ENCODE measurements at places on chromosomes 16 and 17.

- DNase-seq = no peak
Observed at GRCh38 chr17:37026531-37026869, 77.7 kb downstream of the AATF start.

DNA sequence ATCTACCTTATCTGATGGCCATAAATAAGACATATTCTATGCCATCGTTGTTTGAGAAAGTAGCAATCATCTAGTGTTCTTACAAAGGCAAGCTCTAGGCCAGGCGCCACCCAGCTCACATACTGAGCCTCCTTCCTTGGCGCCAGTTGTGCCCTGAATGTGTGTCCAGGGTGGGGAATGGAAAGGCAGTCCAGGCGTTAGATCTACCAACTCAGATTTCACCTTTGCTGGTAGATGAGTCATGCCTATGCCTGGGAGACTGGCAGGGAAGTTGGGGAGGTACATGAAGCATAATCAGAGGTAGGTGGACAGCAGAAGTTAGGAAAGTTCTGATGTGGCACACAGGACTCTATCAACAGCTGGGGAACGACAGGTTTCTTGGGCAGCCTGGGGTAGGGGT lies 23.6 kb downstream of the SDR42E1 start:
- DNase-seq = no peak

- no peak for DNase-seq
Observed at GRCh38 chr16:57479976-57480753, 6.1 kb downstream of the DOK4 start.

DNA sequence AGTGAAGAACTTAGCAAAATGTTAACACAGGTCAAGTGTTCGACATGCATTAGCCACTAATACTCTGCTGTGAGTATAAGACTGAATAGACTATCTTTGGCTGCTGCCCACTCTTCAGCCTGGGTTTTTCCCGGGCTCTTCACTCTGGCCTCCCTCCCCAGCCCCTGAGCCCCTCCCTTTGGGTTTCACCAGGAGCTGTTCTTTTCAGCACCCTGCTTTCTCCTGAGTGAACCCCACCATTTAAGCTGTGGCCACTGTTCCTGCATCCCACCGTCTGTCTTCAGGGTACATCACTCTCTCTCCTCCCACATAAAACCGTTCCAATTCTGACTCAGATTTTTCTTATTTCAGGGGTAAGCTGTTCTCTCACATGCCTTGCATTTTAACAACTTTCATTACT lies 92.0 kb upstream of the ASIC2 start:
- DNase-seq = no peak

DNA sequence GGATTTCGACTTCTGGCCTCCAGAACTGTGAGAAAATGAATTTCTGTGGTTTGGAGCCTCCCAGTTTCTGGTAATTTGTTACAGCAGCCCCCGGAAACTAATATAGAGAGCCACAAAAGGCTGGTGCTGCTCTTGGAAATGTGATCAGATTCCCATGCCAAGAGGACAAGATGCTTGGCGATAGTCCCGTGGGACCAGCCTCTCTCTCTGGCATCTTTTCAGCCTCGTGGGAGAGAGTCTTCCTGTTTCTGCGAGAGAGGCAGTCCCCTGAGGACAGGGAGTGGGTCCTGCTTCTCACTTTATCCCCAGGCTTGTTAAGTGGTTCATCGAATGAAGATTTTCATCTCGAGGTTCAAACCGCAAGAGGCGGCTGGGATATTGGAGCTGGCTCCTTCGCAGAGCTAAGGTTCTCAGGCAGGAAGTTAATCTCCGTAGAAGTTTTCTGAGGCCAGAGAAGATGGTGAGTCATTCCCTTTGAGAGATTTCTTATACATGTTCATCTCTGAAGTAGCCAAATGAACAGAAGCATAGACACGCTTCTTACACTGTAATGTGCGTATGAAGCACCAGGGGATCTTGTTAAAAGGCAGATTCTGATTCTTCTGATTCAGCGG lies 211.6 kb upstream of the SDK2 start:
- no peak for DNase-seq

GRCh38 chr16:5036228-5037156 lies 2.8 kb upstream of the NAGPA start:
- no peak for DNase-seq

DNA sequence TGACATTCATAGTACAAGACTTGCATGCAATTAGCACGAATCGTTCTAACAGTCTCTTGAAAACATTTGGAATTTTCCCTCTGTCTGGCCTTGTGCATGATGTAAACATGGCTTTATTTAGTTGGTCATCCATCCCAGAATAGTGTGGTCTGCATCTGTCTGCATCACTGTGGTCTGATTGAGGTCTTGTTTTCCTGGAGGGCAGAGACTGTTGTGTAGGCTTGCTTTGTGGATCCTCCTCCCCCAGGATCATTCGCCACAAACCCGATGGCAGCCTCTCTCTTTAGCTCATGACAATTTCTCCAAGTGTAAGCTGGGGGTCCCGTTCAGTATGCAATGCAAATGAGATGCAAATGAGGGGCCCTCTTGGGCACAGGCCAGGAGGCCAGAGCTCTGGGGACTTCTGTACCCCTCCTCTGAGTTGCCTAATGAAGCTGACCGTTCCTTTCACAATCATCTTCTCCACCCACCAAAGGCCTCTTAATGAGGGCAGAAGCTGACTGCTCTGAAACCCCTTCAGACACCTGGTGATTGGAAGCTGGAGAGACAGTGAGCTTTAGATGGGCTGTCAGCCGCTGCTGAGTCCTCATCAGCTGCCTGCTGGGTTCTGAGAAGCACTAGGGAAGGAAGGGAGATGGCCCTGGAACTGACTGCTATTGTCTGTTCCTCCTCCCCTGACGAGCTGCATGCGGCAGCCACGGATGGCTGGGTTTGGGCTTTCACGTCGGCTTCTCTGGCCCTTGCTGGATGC lies 201.2 kb upstream of the CACNG3 start:
- no peak for DNase-seq

DNA sequence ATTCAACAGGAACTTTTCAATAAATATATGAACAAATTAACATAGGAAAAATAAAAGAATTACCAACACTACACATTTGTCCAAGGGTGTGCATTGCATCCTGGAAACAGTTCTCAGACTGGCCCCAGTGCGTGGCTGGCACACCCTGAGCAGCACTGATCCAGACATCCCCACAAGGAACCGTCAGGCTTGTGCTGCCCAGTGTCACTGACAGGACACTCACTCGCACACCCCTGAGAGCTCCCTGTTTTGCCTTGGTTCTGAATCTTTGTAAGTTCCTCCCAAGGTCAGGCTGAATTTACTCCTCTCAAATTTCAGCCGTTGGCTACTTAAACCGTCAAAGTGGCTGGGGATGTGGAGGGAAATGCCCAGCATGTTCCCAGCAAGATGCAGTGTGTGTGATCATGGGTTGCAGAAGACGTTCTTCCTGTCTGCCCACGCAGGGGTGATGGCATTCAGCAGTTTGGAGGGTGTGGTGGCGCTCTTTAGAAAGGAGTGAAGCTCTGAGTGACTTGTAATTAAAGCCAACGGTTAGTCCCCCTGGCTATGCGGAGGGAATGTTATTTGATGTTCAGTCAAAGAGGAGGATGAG lies 1.7 kb downstream of the MT2A start:
- DNase-seq = peak; percentile 64

- DNase-seq = no peak
Observed at GRCh38 chr17:4194796-4195195, 51.8 kb downstream of the CYB5D2 start.

DNA sequence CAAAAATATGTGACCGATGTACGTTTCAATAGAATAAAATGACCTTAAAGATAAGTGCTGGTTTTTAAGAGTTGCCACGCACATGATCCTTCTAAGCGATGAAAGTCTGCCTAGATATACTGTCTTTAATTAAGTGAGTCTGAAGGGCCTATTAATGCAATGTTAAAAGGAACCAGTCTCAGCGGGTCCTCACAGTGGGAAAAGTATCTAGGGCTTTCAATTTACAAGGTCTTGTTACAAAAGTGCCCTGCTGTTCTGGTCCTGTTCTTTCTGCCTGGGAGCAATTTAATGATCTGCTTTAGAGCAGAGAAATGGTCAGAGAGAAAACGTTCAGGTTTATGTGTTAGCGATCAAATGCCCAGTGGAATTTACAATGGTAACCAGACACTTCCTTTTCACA lies 864.0 kb downstream of the KCNJ2 start:
- no peak for DNase-seq

DNA sequence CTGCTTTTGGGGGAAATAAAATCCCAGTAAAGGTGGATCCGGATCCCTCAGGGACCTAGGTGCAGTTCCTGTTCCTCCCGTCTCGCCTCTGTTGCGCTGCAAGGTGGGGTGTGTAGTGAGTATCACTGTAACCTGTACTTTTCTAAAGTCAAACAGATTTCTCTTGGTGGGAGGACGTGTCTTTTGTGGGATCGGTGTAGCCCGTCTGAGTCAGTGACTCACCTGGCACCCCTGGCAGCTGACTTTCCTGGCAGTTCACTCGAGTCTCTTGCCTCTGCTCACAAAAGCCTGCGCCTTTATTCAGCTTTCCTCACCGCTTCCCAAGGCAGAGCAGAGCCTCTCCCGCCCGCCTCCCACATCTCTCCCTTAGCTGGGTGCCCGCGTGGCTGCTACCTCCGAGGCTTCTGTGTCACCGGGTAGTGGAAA lies 85.7 kb downstream of the CMIP start:
- DNase-seq = no peak

GRCh38 chr17:17563530-17563929 lies 28.0 kb downstream of the PEMT start:
- no peak for DNase-seq

DNA sequence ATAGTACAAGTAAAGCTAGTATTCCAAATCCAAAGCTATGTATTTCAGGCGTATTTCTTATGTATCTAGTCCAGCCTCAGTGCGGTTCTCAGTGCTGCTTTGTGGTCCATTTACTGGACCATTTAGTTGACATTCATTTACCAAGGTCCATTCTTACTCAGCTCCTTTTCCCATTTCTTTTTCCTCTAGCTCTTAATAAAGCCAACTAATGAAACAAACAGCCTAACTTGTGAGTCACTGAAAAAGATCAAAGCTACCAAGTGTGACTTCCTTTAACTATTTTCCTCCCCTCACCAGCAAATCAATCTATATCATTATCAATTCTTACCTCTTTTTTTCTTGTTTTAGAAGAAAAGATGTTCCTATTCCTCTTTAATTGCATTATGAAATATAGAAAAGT lies 64.0 kb downstream of the CYB561 start:
- DNase-seq = no peak

DNA sequence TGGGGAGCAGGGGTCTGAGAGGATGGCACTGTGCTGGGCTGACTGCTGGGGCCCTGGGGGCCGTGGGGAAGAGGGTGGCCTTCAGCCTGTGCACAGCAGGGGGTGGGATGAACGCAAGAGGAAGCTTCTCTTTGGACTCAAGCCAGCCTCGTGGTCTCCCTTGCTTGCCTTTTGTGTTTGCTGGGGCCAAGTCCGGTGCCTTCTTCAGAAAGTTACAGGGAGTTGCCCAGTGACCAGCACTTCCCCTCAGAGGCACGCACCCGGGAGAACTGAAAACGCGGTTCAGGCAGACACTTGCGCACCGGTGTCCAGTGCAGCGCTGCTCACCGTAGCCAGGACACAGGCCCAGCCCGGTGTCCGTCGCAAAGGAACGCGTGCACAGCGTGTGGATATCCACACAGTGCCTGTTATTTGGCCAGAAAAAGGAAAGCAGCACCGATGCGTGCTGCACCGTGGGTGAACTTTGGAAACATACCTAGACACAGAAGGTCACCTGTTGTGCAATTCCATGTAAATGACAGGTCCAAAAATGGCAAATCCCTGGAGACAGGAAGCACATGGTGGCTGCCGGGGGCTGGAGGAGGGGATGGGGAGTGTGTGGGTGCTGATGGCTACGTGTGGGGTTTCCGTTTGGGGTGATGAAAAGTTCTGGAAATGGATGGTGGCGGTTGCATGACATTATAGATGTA lies 29.4 kb upstream of the NUDT16L1 start:
- no peak for DNase-seq

GRCh38 chr17:4118015-4118743 lies 24.7 kb downstream of the ZZEF1 start:
- no peak for DNase-seq

GRCh38 chr16:27472091-27473020 lies 70.4 kb downstream of the IL21R start:
- no peak for DNase-seq

GRCh38 chr16:31082368-31083045 lies 6.2 kb downstream of the PRSS53 start:
- DNase-seq = no peak

DNA sequence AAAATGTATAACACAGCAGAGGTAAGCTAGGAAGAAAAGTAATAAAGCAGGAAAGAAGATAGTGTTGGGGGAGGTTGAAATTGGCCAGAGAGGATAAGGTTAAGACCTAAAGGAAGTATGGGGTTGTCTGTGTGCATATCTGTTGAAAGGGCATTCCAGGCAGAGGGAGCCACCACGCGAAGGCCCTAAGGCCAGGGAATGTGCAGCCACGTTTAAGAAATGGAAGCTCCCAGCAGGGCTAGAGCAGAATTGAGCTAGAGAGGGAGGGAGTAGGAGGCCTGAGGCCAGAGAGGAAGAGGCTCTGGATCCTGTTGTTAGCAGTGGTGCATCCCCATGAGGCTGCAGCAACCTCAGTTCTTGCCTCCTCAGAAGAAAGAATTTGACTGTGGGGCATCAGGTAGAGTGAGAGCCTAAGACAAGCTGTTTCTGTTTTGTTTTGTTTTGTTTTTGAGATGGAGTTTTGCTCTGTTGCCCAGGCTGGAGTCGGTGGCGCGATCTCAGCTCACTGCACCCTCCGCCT lies 59.0 kb upstream of the CACNG5 start:
- DNase-seq = no peak

GRCh38 chr17:40459636-40460603 lies 16.7 kb downstream of the IGFBP4 start:
- DNase-seq = no peak

DNA sequence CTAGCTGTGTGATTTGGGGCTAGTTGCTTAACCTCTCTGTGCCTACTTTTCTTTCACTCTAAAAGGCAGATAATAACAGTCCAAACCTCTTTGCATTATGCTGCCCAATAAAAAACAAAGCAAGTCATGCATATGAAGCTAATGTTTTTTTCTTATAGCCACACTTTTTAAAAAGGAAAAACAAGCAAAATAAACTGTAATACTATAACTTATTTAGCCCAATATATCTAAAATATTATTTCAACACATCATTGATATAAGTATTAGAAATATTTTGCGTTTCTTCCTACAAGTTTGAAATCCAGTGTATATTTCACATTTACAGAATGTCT lies 22.4 kb downstream of the ANKRD40 start:
- DNase-seq = no peak

DNA sequence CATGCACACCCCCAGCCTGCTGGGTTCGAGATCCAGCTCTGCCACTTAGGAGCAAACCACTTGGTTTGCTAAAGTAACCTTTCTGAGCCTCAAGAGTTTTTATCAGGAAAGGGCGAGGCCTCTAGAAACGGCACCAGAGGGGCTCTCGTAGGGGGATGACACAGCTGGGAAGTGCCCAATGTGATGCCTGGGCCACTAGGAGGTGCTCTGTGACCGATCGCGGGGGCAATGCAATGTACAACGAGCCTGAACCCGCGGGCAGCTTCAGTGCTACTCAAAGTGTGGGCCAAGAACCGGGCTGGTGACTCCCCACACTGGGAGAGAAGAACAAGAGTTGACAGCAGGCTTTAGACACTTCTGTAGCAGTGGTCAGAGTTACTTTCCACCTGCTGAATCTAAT lies 9.4 kb downstream of the C16orf89 start:
- peak; percentile 21 for DNase-seq

Measured in CD4-positive, alpha-beta T cell (primary cell).